Progenitor cell of endocrine pancreas (in vitro differentiated cells): ENCODE measurements at places on chromosomes 2 and 18.
A peak's percentile ranks its signal among the peaks of the same experiment; 100 is the strongest.

- no peak for DNase-seq
These were observed 34.2 kb upstream of the NDUFV2 start for GRCh38 chr18:9068346-9068745.

- DNase-seq = no peak
These were observed 50.7 kb downstream of the SNORC start for GRCh38 chr2:232920760-232921159.

- DNase-seq = no peak
These were observed 118.9 kb downstream of the CCDC102B start for GRCh38 chr18:68916734-68917133.

GRCh38 chr2:237901932-237902850 is 42.8 kb downstream of the RAMP1 start:
- no peak for DNase-seq

GRCh38 chr18:14941792-14942191 is 193.8 kb downstream of the ANKRD30B start:
- DNase-seq = no peak

- DNase-seq = no peak
These were observed 586.4 kb upstream of the REG3G start for GRCh38 chr2:78439122-78439521.

DNA sequence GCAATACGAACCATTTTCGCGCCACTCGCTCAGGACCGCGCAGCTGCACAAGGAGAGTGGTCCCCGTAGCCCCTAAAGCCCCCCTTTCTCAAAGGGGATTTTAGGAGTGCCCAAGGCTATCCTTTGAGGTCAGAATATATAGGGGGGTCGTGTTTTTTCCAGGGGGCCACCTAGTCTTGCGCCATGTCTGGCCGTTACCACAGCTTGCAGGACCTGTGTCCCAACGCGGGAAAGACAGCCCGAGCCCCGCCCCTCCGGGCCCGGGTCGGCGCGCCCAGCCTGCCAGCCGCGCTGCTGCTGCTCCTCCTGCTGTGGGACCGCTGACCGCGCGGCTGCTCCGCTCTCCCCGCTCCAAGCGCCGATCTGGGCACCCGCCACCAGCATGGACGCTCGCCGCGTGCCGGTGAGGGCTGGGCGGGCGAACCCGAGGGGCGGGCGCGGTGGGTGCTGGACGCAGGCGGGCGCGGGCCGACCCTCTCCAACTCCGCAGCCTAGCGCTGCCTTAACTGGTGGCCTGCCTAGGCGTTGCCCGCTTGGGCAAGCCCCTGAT is at the start of gene CDCA7:
Gene CDCA7, plus strand, starts transcription at position 291 of the 550 bp plus-strand sequence. Its CDS starts 92 bp downstream, at position 383.
- peak; percentile 66 for DNase-seq

DNA sequence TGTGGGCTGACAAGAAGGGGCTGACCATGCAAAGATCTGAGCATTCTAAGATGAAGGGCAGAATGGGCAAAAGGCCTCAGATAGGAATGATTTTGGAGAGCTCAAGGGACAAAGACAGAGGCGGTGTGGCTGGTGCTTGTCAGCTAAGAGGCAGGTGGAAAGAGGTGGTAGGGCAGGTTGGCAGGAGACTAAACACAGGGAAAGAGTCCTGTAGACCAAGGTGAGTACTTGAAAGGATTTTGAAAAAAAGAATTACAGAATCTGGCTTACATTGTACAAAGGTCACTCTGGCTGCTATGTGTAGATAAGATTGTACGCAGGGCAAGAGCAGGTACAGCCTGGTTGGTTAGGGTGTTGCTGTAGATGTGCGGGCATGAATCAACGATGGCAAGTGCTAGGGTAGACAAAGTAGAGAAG is 50.6 kb downstream of the STK39 start:
- no peak for DNase-seq

DNA sequence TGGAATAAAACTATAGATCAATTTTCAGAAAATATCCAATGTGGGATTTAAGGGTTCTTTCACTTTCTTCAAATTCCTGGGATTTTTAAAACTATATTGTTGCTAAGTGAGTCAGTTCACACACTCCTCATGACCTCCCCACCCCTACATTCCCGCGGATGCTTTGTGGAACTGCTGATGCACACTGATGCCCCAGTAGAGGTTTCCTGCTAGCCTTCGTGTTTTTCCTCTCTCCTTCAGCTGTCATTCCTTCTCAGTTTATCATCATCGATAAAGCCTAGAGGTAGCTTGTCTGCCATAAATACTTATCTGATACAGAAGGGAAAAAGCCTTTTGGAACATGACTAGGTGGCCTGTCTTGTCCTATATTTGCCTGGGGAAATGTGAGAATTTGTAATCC is 67.4 kb upstream of the GALNT5 start:
- DNase-seq = no peak

- DNase-seq = no peak
These were observed 280.9 kb upstream of the STON1 start for GRCh38 chr2:48249025-48249424.

- no peak for DNase-seq
These were observed 11.3 kb downstream of the HNMT start for GRCh38 chr2:137975280-137976271.

DNA sequence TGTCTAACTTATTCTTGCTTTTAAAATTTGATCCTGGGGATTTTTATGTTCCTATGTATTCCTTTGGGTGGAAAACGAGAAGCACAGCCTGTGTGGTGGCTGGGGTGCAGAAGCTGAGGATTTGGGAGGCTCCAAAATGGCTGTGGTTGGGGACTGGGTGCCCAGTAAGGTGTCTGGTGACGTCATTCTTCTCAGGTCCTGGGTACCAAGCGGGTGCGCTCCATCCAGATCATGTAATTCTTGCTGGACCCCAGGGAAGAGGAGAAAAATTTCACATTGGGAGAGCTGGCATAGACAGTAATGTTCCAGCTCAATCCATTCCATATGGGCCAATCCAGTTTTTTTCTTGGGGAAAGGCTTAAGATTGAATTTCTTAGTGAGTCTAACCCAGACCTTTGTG is 61.1 kb upstream of the THOC1 start:
- DNase-seq = no peak

DNA sequence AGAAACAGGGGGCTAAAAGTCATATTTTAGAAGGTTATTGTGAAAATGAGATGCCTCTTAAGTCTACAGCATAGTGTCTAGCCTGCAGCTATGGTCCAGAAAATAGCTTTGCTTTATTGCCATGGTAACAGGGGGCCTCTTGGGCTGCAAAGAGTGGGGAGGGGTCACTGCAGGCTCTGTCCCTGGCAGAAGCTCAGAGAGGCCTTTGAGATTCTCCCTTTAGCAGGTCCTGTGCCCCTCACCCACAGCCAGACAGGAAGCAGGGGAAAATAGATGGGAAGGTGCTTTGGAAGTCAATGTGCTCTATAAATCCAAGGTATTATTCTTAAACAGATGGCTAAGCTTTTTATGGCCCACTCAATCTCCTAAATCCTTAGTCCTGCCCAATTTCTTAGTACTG is 1021.3 kb upstream of the GYPC start:
- DNase-seq = no peak

DNA sequence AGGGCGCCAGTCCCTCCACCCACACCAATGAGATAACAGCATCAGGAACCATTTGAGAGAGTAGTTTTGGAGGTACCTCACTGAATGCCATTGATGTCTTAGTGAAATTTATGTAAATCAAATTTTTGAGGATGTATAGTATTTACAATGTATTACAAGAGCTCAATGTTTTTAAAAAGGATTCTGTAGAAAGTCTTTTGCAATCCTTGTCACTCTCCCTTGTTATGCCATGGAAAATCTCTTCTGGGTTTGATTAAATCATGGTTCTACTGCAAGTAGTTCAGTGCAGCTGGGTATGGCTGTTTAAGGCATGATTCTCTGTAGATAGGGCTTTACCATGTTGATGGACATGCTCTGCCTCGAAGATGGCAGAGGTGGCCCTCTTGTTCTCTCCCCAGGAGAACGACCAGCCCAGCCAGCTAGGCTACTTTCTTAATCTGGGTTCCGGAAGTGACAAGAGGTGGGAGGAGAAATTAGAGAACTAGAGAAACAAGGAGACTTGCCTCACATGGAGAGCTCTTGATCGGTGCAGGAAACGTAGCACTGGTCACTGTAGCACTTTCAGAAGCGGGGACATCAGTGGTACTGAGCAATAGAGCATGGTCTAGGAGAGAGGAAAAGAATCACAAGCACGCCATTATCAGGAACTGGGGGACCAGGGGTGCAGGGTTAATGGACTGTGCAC is 202.7 kb downstream of the CLIP4 start:
- no peak for DNase-seq

DNA sequence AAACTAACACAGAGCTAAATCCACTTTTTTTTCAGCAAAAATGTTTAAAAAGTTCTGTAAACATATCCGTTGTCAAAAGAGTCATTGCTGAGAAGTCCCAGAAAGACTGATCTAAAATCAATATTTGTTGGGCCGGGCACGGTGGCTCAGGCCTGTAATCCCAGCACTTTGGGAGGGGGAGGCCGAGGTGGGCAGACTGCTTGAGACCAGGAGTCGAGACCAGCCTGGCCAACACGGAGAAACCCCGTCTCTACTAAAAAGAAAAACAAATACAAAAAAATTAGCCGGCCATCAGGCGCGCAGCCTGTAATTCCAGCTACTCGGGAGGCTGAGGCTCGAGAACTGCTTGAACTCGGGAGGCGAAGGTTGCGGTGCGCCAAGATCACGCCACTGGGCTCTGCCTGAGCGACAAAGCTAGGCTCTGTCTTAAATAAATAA is 1.4 kb downstream of the OLA1 start:
- no peak for DNase-seq

DNA sequence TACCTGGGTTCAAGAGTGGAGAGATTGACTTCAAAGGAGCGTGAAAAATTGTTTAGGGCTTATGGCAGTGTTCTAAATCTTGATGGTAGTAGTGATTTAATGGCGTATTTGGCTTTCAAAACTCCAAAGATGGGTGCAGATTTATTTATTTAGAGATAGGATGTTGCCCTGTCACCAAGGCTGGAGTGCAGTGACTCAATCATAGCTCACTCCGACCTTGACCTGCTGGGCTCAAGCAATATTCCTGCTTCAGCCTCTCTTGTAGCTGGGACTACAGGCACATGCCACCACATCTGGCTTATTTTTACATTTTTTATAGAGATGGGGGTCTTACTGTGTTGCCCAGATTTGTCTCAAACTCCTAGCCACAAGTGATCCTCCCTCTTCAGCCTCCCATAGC is 52.5 kb downstream of the FAM117B start:
- DNase-seq = no peak

- DNase-seq = no peak
These were observed 223.7 kb upstream of the RAB6C start for GRCh38 chr2:129755786-129756185.

DNA sequence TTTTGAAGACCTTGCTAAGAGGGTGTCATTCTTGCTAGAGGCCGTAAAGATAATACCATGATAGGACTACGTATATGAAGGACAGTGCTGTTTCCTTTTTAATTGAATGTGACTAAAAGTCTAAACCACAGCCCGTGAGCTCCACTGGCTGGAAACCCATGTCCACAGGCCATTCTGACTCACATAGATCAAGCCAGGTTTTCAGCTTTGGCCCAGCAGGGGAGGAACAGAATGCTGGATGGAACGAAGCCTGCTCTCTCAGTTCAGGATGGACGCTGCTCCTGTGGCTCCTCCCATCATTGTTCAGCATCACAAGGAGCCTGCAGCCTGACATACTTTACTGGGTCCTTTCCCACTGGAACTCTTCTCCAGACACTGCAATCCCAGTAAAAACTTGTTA is 47.6 kb downstream of the ALPK2 start:
- no peak for DNase-seq

GRCh38 chr2:109690457-109690821 is 76.3 kb downstream of the SOWAHC start:
- no peak for DNase-seq

DNA sequence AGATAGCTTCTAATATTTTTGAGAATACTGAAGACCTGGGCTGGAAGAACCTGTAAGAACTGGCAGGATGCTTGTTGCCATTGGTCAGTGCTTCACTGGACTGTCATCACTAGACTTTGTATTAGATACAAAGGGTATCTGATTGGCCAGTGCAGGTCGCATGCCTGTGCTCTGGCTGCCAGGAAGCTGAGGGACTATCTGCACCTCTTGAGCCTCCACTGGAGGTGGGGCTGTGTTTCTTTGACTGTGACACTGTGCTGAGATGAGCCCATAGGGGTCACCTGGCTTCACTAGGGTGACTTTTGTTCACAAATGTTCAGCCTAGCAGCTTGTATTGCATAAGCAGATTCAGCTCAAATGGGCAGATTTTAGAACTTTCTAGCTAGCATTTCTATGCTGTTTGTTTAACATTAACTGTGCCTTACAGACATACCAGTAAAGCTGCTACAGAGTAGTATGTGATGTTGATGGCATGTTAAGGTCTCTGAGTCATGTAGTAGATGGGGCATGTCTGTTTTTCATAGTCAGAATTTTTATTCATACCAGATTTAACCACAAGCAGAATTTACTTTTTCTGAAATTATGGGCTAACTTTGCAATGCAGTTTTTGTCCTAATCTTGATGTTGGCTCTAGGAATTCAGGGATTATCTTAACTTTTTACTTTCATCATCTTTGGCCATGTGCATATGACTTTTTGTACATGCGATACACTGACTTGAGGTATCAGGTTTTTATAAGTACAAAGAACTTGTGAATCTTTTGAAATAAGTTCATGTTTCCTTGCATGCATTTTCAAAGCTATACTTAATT is 56.1 kb downstream of the RHBDD1 start:
- DNase-seq = no peak

GRCh38 chr2:45643543-45644542 is 7.6 kb upstream of the PRKCE start:
- peak; percentile 73 for DNase-seq

GRCh38 chr18:46650681-46651080 is 6.3 kb downstream of the LOXHD1 start:
- no peak for DNase-seq

- no peak for DNase-seq
These were observed 27.1 kb downstream of the ZNF532 start for GRCh38 chr18:58891776-58892175.

- DNase-seq = no peak
These were observed 64.9 kb upstream of the PSMD14 start for GRCh38 chr2:161243312-161243711.

DNA sequence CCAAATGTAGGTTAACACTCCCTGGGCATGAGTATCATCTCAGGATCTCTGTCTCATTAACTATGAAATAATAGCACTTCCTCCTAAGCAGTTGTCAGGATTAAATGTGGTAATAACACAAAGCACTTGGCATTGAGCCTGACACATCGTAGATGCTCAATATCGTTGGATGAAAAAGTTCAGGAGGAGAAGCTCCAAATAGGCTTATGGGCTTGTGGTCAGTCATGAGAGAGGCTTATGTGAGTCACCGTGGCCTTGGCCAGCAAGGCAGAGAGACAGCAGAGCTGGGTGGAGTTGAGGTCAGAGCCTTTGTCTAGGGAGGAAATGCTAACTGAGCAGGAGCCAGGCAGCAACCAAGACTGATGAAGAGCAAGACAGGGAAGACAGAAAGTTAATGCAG is 68.3 kb upstream of the PPM1B start:
- DNase-seq = no peak

DNA sequence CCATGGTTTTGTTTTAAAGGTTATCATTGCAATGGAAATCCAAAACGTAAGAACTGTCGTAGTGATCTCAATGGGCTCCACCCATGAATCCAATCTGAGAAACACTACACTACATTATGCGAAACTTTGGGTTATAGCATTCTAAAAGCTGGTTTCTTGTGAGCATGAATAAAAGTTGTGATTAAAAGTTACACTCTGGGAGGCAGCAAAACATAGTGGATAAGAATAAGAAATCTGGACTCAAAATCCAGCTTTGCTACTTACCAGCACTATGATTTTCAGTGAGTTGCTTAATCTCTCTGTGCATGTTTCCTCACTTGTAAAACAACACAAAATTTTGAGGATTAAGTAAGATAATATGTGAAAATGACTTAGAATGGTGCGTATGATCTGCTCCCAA is 25.7 kb upstream of the THOC1 start:
- DNase-seq = no peak
